ENCODE measurements at places on chromosomes 7 and 10.

DNA sequence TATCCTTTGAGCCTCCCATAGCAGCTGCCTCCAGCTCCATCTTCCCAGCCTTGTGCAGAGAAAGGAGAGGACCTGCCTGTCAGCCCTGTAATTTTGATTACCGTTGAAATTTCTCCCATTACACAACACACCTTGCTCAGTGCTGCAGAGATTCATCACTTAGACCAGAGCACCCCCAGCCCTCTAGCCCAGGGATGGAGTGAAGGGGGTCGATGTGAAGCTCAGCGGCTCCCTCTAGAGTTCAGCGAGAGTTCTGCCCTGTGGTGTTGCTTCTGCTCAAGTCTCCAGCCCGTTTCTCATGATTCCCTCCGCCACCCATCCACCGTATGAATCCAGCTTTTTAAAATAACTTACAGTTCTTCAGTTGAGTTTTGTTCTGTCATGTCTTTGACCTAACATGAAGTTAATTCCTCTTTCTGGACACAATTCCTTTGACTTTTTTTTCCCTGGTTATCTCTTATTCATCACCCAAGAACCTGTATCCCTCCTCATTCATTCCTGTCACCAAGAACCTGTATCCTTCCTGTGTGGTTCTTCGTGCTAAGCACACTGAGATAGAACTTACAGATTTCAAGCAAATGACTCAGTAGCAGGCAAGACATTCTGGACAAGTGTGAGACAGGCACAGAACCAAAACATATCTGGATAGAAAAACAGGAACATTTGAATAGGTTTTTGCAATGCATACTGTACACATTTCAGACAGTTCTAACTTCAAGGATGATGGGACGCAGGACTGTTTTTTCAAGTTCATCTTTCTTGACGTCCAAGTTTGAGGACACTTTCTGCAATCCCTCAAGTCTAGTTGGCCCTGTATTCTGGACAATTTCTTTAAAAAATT is 35.0 kb upstream of the ZNF32 start:
- DNase-seq = peak; percentile 20

DNA sequence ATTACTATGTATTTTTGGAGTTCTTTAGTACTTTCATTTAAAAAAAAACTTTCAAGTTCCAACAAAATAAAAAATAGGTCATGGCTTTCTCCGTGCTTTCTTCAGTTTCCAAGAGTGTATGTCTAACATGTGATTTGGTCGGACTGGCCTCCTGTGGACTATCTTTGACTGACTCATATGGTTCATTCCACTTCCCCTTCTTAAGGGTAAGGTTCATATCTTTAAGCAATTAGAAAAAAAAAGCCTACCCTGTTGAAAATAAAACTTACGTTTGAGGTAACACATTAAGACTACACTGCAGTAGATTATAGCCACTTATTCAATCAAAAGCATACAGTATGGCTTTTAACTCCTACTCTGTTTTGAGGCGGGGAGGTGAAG is 112.8 kb upstream of the AHR start:
- DNase-seq = peak; percentile 30

DNA sequence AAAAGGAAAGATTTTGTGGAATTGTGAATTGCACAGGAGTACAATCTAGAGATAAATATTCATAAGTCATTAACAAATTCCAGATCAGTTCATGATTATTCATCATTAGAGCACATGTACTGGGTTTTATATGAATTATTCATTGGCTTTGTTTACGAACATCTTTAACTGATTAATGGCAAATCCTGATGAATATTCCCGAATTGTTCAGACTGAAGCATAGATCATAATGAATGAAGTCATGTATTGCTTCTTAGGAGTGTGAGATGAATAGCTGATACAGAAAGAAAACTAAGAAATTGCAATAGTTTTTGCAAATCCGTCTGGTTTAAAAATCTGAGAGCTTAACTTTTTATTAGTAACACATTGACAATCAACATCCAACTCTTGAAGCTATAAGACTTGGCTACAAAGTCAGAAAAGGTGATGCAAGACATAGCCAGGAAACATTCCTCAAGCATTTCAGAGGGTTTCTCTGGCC is 183.6 kb upstream of the DGKB start:
- no peak for DNase-seq

DNA sequence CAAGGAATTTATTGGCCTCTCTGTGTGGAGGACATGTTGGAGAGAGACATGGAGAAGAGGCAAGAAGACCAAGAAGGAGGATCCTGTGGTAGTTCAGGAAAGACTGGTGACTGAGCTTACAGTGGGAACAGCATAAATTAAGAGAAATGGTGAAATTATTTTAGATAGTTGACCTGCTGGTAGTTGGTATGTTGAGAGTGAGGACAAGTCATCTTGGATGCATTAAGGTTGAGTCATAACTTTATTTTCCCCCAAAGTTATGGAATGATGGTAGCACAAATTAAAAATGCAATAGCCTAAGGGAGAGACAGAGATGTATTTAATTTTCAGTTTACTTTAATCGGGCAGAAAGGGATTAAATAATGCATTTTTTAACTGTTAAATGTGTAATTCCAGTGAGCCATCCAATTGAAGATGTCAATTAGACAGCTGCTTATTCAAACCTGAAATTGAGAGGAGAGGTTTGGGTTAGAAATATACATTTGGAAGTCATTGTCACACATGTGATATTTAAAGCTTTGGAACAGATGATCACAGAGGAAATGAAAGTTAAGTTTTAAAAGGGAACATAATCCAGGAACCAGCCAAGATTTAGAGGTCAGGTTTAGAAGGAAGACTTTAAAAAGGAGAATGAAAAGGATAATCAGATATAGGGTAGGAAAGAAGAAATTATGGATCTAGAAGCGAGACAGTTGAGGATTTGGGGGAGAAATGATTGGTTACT is 80.6 kb downstream of the DGKB start:
- DNase-seq = no peak

DNA sequence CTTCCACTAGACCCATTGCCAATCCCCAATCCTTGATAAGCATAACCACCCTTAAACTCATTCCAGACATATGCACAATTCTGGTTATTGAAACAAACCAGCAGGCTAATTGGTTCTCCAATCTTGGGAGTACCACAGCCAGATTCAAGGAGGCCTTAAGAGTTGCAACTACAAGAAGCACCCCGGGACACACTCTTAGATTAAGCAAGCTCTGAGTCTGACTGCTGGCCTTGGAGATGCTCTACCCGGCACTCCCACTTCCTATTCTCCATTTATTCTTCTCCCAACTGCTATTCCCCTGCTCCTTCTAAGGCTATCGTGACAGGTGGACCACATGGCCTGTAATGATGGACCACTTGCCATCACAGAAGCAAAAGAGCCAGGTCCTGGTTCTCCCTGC is 40.3 kb downstream of the CYTH3 start:
- no peak for DNase-seq

DNA sequence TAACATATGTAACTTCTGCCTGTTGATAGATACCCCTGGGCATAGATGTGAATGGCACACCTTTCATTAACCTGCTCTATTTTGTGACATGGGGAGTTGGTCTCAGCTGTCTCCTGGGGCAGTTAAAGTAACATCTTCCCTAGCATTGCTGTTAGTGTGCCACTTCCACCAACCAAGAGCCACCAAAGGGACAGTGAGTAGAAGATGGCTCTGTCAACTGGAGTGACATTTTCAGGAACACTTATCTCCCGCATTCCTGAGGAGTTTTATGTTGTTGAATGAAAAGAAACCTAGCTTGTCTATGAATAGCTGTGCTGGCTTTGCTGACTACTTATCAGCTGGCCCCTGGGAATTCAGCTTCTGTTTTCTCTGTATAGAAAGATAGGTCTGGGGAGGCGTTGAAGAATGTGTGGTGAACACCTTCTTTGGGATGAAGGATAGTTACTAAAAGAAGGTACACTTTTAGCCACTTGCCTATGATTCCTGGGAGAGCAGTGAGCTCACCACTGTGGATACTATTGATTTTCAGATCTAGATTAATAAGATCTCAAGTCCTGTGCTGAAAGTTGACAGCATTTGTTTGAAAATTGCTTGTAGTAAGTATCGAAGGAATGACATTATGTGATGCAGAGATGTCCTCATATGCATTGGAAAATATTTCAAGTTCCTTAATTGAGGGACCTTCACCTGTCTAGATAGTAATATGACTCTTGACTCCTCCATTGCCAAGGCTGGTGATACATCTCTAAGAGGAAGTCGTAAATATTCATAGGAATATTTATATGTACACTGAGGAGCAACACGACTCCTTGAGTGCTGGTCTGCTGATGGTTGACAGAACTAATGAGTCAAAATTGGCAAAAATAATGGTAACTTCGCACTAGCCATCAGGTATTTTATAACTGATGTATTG is 7.6 kb downstream of the STARD3NL start:
- no peak for DNase-seq

- peak; percentile 71 for DNase-seq
Measured at GRCh38 chr10:61899997-61900828, 1.3 kb upstream of the ARID5B start.

DNA sequence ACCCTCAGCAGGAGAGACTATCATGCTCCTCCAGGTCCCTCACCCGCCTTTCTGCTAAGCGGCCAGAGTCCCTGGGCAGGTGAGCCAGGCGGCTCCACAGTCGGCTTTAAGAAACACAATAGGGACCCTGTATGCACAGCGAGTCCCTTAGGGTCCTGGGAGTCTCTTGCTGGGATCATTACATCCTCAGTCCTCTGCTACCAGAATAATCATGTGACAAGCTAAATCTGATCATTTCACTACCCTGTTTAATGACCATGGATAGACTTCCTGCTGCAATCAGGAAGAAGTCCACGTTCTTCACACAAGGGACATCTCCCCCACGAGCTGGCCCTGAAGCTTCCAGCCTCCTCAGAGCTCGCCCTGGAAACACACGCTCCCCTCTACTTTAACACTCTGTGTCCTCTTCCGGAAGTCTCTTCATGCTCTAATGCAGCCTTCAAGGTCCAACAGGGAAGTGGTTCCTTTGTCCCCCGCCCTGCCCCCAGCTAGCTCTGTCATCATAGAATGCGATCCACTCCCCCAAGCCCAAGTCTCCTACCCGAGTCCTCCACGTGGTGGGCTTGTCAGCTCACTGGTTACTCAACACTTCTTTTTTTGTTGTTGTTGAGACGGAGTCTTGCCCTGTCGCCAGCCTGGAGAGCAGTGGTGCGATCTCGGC is 101.5 kb downstream of the RNF216 start:
- DNase-seq = no peak

DNA sequence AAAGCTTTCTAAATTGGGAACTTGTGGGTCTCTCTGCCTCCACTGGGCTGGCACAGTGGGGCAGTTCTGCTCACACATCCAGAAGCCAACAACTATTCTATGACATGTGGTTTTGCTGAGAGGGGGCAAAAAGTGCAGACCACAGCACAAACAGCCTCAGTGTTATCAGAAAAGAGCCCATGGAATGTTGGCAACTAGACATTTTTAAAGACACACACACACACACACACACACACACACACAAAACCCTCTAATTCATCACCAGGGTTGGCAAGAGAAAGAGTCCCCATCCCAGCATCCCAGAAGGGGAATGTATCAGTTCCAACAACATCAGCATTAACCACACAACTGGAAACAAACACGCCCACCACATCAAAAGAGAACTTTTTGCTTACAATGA is 117.1 kb downstream of the FGFR2 start:
- DNase-seq = no peak

GRCh38 chr7:101428093-101428866 is 65.6 kb downstream of the COL26A1 start:
- no peak for DNase-seq

GRCh38 chr10:113765910-113766309 is 14.4 kb downstream of the PLEKHS1 start:
- no peak for DNase-seq

- no peak for DNase-seq
Measured at GRCh38 chr7:190196-190595, 2.2 kb upstream of the FAM20C start.

- no peak for DNase-seq
Measured at GRCh38 chr7:1539181-1539881, 8.8 kb downstream of the MAFK start.

DNA sequence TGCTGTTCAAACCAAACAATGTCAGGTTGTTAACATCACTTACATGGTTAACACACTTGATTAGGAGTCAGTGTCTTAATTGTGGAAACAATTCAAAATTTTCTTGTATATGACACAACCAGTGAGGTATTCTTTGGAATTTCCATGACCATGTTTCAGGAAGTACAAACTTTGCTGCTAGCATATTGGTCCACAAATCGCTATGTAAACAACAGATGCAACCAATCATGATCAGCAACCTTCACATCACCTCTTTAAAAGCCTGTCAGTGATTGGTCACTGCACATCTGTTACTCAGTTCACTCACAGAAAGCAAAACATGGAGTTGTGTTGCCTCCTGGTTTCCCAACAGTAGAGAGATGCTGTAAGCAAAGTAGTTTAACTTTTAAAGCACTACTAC is 108.9 kb upstream of the FAM3C start:
- DNase-seq = no peak

DNA sequence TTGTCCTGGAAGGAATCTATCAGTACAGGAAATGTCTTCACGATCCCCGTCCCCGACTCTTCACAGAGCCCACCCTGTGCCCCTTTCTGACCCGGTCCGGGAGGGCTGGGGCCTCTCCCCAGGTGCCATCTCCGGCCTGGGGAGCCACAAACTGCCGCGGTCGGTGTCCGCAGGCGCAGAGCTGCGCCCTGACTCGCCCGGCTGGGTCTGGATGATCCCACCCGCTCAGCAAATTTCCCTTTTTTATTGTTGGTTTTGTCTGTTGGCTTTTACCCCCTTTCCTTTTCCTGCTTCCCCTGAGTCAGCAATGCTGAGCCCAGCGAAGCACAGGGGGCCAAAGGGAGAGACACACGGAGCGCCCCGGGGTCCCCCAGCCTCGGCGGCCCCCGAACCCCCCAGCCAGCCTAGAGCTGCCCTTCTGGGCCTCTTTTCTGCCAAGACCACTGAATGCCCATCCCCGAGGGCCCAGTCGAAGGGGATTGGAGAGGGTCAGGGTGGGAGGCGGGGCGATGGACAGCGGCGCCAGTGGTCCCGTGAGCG is 30.9 kb downstream of the LEP start:
- DNase-seq = no peak

DNA sequence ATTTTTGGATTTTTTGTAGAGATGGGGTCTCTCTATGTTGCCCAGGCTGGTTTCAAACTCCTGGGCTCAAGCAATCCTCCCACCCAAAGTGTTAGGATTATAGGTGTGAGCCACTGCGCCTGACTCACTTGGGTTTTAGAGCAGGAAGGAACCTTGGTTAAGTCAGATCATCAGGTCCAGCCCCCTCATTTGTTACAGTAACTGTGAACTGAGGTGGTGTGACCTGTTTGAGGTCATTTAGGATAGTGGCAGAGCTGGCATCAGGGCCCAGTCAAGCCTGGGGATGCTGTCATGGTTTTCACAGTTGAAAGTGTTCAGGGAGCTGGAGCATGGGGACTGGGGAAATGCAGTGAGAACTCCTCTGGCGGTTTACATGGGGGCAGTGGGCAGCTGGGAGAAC is 159.6 kb downstream of the TAX1BP1 start:
- peak; percentile 16 for DNase-seq

GRCh38 chr7:20233362-20233761 is 16.2 kb upstream of the MACC1 start:
- no peak for DNase-seq

GRCh38 chr10:1163831-1164230 is 107.6 kb downstream of the WDR37 start:
- DNase-seq = no peak

- no peak for DNase-seq
Measured at GRCh38 chr10:123027861-123028260, 19.1 kb downstream of the ACADSB start.

GRCh38 chr7:136868496-136869000 is at the start of gene CHRM2:
TSS of gene CHRM2 (plus strand) at chr7:136868652. CDS start at chr7:137014866, 146,214 bp downstream.
- DNase-seq = no peak
